ENCODE measurements at places on chromosomes 6 and 20.

GRCh38 chr6:129647044-129647443 lies 62.9 kb downstream of the ARHGAP18 start:
- DNase-seq, result no peak

DNA sequence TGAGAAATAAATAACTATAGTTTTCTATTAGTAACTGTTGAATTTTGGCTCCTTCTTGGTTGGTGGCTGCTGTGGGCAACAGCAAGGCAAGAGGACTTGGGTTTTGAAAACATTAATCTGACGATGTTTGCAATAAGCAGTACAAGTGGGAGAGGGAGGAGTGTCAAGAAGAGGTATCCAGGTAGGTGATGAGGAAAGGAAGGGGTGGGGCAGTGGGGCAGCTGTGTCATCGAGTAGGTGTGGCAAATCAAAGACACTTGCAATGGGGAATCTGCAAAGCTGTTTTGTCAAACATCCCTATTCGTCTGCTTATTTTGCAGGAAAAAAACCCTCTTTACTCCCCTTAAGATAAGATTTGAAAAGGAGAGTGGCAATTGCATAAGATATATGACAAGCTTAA lies 171.9 kb upstream of the MAP3K7 start:
- no peak for DNase-seq

DNA sequence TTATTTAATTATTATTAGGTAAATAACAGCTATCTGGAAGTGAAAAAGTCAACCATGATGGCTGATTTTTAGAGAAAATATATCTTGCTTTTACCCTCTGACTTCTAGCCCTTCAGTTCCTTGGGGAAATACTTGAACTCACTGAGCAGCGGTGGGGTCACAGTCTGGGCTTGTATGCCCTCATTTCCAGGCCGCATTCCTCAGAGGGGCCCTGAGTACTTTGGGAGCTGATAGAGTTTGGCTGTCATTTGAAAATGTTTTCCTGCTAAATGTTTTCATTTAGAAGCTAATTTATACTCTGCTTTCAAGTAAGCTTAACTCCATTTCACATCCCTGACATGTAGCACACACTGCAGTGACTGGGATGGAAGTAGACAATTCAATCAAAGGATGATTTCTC lies 1028.5 kb downstream of the KIF16B start:
- no peak for DNase-seq

DNA sequence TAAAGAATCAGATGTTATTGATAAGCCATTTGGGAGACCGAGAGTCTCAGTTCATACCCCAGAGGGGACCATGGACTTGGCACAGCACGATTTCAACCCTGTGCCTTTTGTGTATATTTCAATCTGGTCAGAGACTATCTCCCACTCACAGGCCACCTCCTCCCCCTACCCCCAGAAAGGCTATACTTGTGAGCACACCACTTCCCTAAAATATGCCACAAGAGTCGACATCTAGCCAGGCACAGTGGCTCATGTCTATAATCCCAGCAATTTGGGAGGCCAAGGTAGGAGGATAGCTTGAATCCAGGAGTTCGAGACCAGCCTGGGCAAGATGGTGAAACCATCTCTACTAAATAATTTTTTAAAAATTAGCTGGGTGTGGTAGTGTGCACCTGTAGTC lies 13.6 kb upstream of the TCF15 start:
- DNase-seq, result no peak
